ENCODE measurements at places on chromosomes 13 and 19.

DNA sequence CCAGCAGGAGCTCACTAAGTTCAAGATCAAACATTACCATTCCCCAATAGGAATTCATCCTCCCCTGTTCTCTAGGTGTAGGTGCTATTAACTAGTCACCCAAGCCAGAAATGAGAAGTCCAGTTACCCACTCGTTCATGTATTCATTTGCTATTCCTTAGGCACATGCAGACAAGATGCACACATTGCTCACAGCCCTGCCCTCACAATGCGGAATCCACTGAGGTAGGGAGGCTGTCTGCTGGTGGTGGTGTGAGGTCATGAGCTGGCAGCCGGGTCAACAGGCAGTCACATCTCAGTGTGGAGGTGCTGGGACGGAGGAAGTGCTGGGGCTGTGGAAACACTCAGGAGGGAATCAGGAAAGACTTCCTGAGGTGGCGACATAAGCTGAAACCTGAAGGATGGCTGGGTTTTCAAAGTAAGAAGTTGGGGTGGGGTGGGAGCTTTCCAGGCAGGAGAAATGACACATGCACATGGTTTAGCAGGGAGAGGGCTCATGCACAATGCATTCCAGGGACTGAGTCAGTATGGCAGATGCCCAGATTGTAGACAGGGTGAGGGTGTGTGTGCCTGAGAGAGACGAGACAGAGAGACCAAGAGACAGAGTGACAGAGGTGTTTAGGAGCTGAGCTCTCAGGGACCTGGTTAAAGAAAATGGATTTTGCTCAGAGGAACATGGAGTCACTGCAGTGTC lies 117.6 kb downstream of the USP12 start:
- DNase-seq: no peak

DNA sequence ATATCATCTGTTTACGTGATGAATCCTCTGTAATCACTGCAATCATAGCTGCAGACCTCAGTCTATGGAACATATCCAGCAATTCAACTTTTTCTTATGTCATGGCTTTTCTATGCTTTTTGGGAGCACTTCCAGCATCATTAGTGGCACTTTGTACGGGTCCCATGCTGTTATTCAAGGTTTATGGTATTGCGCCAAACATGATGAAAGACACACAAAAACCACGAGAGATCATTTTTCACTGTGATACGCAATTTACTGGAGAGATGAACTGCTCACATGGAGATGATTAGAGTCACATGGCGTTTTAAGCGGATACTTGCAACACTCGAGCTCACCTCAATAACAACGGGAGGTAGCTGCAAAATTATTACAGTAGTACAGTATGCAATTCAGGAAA lies 2101.7 kb upstream of the PCDH20 start:
- no peak for DNase-seq

DNA sequence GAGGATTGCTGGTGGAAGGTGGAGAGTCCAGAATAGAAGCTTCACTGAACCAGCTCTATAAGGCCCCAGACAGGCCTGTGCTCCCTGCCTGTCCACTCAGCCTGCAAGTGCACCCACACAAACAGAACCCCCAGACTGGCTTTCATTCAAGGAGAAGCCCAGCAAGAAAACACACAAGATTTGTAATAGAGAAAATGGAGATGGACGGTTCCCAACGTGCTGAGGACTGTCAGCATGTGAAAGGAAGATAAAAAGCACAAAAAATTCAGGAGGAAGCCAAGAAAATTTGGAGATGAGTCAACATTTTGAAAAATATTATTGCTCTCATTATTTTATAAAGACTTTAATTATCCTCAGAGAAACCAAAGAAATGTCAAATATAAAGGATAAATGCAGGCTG lies 218.2 kb upstream of the SLC10A2 start:
- DNase-seq: no peak

DNA sequence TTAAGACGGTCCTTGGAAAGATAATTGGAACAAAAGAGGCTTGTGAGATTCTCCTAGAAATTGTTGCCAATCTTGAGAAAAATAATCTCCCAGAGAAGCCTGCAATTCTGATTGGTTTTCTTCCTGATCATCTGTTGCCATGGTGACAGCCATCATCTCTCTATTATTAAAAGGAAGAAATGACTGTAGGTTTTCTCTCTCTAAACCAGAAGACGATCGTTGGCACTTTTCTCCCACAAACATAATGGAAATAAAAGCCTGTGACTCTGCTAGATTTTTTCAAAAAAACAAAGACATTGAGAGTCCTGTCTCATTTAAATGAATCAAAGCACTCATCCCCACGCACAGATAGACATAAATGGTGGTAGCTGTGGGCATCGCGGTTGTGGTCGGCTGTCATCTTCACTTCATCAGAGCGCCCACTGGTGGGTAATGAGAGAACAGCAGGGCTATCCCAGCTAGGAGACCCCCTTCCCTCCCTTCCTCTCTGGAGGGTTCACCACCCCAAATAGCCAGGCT lies 21.7 kb upstream of the CALM3 start:
- no peak for DNase-seq

DNA sequence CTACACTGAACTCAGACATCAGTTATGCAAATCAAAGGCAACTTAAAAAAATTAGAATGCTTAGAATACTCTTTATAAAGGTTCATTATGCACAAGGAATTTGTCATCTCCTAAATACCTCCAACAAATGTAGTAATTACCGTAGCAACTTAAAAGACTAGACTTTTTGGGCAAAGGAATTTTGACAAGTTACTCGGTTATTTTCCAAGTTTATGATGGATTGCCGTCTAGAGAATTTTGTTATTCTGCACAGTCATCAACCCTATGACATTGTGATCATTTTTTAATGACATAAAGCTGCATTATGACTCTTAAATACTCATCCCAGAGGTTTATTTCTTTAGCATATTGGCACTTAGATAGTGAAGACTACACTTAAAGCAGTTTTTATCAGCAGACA lies 71.9 kb downstream of the TRPC4 start:
- no peak for DNase-seq

GRCh38 chr19:28971049-28971448 lies 241.9 kb downstream of the UQCRFS1 start:
- DNase-seq: no peak

DNA sequence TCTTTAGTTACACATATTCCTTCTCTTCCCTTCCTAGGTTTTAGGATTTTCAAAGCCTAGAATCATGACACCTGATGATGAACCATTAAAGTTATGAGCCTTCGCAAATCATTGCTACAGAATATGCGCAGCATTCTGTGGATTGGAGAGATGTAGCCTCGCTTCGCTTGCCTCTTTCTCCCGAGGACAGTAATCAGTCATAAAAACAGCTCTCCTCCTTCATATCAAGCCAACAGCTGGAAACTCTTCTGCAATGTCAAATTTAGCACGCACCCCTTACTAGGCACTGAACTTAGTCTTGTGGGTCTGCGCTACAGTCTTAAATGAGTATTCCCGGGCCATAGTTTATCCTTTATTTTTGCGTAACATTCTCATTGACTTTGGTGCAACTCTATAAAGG lies 79.6 kb downstream of the DACH1 start:
- no peak for DNase-seq

DNA sequence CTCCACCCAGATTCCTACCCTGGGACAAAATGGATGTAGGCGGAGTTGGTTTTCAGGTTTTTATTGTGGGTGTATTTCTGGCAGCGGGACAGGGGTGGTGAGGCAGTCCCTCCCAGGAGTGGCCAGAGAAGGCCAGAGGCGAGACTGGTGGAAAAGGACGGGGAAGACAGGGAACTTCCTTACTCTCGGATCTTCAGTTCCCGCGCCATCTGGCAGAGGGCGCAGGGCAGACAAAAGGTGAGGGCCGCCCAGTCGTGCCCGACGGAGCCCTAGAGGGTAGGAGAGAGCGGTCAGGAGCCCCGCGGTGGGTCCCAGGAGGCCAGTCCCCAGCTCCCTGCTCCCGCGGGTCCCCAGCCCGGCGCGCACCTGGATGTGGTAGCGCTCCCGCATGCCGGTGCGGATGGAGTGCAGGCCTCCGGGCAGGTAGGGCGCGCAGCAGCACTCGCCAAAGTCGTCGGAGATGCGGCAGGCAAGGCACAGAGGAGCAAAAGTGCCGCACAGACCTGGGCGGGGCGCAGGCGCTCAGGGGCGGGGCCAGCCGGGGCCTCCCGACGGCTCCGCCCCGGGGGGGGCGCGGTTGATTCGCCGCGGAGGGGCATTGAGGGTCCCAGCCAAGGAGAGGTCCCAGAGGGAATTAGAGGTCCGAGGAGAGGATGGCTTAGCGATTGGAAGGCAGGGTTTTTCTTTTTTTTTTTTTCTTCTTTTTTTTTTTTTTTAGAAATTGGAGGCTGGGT lies 3.0 kb downstream of the CNFN start:
- DNase-seq: no peak

- DNase-seq: peak; percentile 95
Observed at GRCh38 chr19:46717034-46717715, at the start of gene PRKD2. Gene PRKD2 (minus strand): TSS chr19:46717114. CDS start chr19:46716370, 744 bp downstream.

DNA sequence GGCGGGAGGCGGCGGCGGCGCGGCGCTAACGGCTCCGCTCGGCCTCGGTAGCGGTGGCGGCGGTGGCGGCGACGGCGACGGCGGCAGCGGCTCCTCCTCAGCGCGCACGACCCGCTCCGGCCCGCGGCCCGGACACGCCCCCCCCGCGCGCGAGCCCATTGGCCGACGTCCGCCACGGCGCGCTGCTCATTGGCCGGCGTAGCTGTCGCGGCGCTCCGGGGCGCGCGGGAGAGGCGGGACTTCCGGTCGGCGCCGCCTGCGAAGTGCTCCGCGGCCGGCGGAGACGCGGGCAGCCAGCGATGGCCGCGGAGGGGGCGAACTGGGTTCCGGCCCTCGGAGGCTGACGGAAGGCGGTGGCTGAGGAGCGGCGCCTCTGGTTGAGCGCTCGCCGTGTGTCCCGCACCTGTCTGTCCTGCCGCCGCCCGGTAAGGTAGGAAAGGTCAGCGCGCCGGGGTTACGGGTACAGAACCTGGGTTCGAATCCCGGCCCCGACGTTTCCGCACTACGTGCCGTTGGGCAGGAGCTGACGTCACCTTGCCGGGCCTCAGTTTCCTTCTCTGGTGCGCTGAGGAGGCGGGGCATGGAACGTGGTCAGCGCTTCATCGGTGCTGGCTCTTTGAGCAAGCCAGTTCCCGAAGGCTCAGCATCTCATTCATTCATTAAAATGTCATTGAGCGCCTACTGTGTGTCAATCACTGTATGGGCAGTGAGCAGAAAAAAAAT lies at the start of gene ELAVL1:
TSS of gene ELAVL1 (minus strand) at position 108 of the 723 bp plus-strand sequence. CDS start 13,826 bp downstream, outside the sequence.
- DNase-seq: peak; percentile 82

DNA sequence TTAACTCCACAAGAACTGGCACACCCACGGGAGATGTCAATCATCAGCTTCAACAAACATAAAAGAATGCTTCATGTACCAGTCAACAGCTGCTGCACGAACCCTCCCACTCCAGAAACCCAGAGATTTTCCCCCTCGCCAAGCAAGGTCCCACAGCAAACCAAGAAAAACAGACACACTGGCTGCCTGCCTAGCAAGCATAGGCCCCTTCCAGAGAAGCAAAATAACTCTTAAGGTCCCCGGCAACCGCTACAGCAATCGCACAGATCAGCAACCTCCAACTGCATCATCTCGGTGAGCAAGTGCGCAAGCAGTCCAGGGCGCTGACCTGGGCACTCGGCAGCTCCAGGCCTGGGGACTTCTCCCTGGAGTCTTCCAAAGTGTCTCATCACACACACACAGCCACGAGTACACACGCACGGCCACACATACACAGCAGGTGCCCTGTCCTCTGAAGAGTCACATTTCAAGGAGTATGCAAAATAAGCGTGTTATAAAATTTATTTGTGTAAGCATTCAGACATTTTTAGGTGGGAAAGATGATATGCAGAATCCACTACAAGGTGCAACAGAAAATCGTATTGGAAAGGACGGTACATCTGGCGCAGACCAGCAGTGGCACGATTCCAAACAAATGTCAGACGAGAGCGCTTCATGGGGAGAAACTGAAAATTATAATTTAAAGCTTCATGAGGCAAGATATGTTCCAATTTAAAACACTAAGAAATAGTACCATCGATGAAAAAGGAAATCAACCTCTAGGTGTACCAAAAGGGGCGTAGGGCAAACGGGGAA lies 125.0 kb downstream of the STK24 start:
- peak; percentile 95 for DNase-seq

DNA sequence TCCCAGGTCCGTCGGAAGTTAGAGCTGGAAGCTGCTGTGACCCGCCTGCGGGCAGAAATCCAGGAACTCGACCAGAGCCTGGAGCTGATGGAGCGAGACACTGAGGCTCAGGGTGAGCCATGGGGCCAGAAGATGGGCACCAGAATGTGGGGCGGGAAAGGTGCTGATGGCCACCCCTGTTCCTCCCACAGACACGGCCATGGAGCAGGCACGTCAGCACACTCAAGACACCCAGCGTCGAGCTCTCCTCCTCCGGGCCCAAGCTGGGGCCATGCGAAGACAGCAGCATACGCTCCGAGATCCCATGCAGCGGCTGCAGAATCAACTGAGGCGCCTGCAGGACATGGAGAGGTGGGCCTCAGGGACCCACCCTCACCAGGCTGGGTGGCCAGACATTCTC lies 2.5 kb downstream of the HAUS5 start:
- no peak for DNase-seq

DNA sequence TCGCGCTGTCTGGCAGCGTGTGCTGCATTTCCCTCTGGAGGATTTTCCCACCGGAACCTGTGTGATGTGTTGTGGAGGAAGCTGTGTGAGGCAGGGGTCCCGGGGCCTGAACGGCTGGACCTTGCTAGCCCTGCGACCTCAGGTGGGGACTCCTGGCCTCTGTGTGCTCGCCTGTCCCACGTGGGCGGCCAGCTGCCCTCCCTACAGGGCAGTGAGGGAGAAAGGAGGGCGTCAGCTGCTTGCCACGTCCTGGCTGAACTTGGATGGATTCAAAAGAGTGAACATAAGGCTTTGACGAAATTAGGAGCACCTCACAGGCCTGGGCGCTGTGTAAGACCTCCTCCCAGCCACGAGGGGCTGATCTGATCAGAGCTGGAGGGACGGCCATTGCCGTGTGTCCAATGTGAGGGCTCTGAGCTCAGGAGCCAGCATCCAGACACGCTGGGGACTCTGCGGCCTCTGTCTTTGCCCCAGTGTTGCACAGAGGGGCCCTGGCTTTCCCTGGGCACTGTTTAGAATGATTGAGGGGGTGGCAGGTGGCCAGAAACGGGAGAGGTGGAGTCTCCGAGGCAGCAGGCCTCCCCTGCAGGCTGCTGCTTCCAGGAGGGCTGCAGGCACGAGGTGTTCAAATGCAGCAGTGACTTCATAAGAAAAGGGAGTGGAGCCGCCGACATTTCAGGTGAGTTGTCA lies 13.0 kb downstream of the TFDP1 start:
- DNase-seq: peak; percentile 48

GRCh38 chr19:46878613-46879375 lies 18.0 kb downstream of the ARHGAP35 start:
- DNase-seq: no peak
